ENCODE measurements at places on chromosomes 7 and 10. TPM values are rescaled to one million over a fixed set of nuclear protein-coding genes. Genes with fewer than 3 reads are reported as not detected.

Gene LEP
- not detected for total RNA-seq

- peak; percentile 64 for DNase-seq
Observed at GRCh38 chr10:104299031-104299904, 30.3 kb downstream of the GSTO2 start.

GRCh38 chr10:100007231-100008141 lies 2.3 kb downstream of the DNMBP start:
- no peak for DNase-seq

GRCh38 chr10:75955973-75956502 lies 524.6 kb downstream of the LRMDA start:
- DNase-seq, result no peak

GRCh38 chr7:100396421-100396982 lies 23.2 kb downstream of the PILRA start:
- no peak for DNase-seq

DNA sequence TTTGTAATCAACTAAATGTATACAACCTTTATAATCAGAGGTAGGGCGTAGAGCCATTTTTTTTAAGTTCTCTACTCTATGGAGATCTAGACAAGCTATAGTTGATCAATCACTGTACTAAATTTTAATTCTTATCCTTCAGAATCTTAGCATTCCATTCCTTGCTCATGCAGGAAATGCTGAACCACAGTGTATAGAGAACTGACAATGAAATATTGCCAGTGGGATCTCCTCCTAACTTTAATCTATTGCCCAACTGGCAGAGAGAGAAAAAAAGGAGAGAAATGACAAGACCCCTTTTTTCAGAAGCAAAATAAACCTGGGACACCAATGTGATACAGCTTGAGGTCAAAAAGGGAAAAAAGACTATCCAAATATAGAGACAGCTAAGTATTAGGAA lies 26.4 kb upstream of the PPP3CB start:
- DNase-seq, result no peak

Measured in SK-MEL-5 (cell line).